ENCODE measurements at places on chromosomes 2 and 18.
A peak's percentile ranks its signal among the peaks of the same experiment; 100 is the strongest.

- no peak for DNase-seq
- H3K36me3 ChIP-seq: no peaks in the 10 kb centered on the region
- H3K27me3 ChIP-seq: peaks cover 12% of the 10 kb centered on the region
- no peaks in the 10 kb centered on the region for H3K4me1 ChIP-seq
- H3K27ac ChIP-seq: no peak overlapping the region
These were observed 72.2 kb upstream of the SLC4A10 start for GRCh38 chr2:161552015-161552414.

DNA sequence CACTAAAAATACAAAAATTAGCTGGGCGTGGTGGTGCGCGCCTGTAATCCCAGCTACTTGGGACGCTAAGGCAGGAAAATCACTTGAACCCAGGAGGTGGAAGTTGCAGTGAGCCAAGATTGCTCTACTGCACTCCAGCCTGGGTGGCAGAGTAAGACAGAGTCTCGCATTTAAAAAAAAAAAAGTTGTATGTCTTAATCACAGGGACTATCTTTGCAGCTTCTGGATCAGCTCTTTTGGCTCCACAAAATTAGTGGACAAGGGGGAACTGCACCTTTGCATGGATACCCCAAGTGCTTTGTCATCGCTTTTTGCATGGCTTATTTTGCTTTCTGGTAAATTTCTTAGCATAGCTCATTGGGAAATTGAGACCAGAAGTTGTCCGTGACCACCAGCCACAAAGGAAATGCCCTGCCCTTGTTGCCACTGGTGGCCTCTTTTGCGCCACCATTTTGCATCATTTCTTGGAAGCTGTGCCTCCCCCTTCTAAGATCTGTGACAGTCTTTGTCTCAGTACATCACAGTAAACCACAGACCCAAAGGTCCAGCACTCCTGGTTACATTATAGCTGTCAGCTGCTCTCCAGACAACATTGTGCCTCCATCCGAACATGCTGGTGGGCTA, 43.9 kb upstream of the PCBP1 start:
- H3K36me3 ChIP-seq: peaks cover 8% of the 10 kb centered on the region
- H3K27ac ChIP-seq: peak overlapping the region; percentile 84
- no peaks in the 10 kb centered on the region for H3K27me3 ChIP-seq
- DNase-seq: no peak
- H3K4me1 ChIP-seq: peaks cover 24% of the 10 kb centered on the region

- H3K27ac ChIP-seq: peak overlapping the region; percentile 87
- DNase-seq: no peak
- peaks cover 32% of the 10 kb centered on the region for H3K4me1 ChIP-seq
- H3K36me3 ChIP-seq: peaks cover 19% of the 10 kb centered on the region
- H3K4me3 ChIP-seq: peak overlapping the region; percentile 88
- no peaks in the 10 kb centered on the region for H3K27me3 ChIP-seq
These were observed 766 bp downstream of the MFF start for GRCh38 chr2:227325839-227326195.

- H3K4me1 ChIP-seq: no peaks in the 10 kb centered on the region
- no peaks in the 10 kb centered on the region for H3K36me3 ChIP-seq
- H3K27ac ChIP-seq: no peak overlapping the region
- no peak for DNase-seq
- no peak overlapping the region for H3K4me3 ChIP-seq
These were observed 113.0 kb upstream of the MAPRE2 start for GRCh38 chr18:34928088-34928753.

- H3K27me3 ChIP-seq: peaks cover 39% of the 10 kb centered on the region
- H3K27ac ChIP-seq: no peak overlapping the region
- H3K4me1 ChIP-seq: no peaks in the 10 kb centered on the region
- no peaks in the 10 kb centered on the region for H3K36me3 ChIP-seq
- H3K4me3 ChIP-seq: no peak overlapping the region
These were observed 151.2 kb downstream of the PRPF40A start for GRCh38 chr2:152565884-152566727.

DNA sequence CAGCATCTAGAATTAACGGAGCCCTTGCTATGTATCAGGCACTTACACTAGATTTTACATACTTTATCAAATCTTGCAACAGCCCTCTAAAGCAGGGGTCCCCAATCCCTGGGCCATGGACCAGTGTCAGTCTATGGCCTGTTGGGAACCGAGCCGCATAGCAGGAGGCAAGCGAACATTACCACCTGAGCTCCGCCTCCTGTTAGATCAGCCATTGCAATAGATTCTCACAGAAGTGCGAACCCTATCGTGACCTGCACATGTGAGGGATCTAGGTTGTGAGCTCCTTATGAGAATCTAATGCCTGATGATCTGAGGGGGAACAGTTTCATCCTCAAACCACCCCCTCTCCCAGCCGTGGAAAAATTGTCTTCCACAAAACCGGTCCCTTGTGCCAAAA, 13.4 kb downstream of the DNAJB2 start:
- no peak overlapping the region for H3K27ac ChIP-seq
- H3K4me1 ChIP-seq: peaks cover 19% of the 10 kb centered on the region
- H3K27me3 ChIP-seq: no peaks in the 10 kb centered on the region
- no peak for DNase-seq

DNA sequence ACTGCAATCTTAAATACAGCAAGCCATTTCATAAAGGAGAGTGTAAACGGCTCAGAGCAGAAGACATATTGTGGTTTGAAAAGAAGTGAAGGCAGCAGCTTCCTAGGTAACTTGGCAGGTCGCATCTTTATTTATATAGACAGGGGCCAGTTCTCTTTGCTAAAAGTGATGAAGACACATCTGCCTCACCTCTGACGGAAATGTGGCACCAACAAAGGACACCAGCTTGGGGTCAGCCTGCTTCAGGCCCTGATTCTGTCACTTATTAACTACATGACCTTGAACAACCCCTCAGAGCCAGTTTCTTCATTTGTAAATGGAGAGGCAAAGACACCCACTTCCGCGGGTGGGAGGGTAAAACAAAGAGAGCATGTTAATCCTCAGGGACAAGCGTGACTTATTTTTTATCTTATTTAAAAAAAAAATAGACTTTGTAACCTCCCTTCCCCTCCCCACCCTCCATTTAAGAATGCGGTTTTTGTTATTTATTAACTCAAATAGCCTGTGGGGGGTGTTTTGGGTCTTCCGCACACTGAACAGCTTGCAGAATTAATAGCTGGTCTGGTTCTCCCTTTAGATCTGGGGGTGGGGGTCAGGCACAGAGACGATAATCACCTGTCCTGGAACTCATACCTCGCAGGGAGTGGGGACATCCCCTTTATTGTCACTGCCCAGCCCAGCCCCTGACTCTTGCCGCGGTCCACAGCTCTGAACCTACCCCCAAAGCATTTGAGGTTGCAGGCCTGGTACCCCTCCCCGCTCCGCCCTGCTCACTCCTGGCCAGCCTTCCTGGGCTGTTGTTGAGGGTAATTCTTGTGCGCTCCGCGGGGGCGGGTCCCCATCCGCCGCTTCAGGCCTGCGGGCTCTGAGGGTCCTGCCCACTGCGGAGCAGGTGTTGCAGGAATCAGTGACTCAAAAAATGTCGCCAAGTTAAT, 64.2 kb upstream of the TMEM17 start:
- no peaks in the 10 kb centered on the region for H3K4me1 ChIP-seq
- H3K4me3 ChIP-seq: no peak overlapping the region
- H3K27me3 ChIP-seq: peaks cover 53% of the 10 kb centered on the region

GRCh38 chr2:61946666-61947065, 41.2 kb downstream of the COMMD1 start:
- no peak for DNase-seq
- H3K27ac ChIP-seq: no peak overlapping the region
- H3K36me3 ChIP-seq: peaks cover 3% of the 10 kb centered on the region
- no peaks in the 10 kb centered on the region for H3K4me1 ChIP-seq
- no peak overlapping the region for H3K4me3 ChIP-seq

GRCh38 chr2:59874971-59875755, 678.3 kb downstream of the BCL11A start:
- no peaks in the 10 kb centered on the region for H3K4me1 ChIP-seq
- H3K4me3 ChIP-seq: no peak overlapping the region
- no peaks in the 10 kb centered on the region for H3K36me3 ChIP-seq
- no peaks in the 10 kb centered on the region for H3K27me3 ChIP-seq
- H3K27ac ChIP-seq: no peak overlapping the region
- no peak for DNase-seq

DNA sequence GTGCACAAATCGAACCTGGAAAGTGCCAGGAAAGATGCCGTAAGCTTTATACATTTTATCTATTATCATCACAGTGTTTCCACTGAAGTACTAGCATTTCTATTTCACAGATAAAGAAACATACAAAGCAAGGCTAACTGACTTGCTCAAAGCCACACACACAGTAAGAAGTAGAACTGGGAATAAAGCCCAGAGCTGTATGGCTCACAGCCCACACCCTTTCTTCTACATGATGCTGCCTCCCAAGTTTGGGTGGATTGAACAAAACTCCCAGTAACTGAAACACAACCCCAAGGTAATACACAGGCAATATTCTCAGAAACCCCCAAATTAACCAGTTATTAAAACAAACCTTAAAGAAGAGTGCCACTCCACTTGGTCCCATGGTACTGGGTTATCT, 11.2 kb downstream of the SAP130 start:
- H3K4me1 ChIP-seq: no peaks in the 10 kb centered on the region
- no peaks in the 10 kb centered on the region for H3K27me3 ChIP-seq
- no peak overlapping the region for H3K4me3 ChIP-seq

- H3K4me1 ChIP-seq: no peaks in the 10 kb centered on the region
- no peaks in the 10 kb centered on the region for H3K36me3 ChIP-seq
- no peak overlapping the region for H3K4me3 ChIP-seq
- peaks cover 17% of the 10 kb centered on the region for H3K27me3 ChIP-seq
These were observed 3.5 kb upstream of the KCNE4 start for GRCh38 chr2:223048519-223048918.

DNA sequence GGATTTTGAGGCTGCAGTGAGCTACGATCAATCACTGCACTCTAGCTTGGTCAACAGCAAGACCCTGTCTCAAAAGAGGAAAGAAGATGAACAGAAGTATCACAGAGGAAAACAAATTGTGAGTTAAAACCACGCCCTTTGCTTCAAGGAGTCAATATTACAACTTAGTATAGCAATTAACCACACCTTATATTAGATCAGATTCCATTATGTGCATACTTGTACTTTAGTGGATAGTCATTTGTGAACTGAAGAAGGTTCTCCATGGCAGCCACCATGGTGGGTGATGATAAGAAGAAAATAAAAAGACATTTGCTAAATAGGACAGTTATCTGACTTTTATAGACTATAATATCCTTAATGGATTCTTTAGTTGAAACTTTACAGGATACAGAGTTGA, 72.3 kb upstream of the EFEMP1 start:
- DNase-seq: no peak
- H3K27ac ChIP-seq: no peak overlapping the region
- H3K36me3 ChIP-seq: no peaks in the 10 kb centered on the region
- no peaks in the 10 kb centered on the region for H3K4me1 ChIP-seq
- H3K27me3 ChIP-seq: no peaks in the 10 kb centered on the region

GRCh38 chr18:24220318-24220688, 81.4 kb downstream of the CABYR start:
- H3K4me3 ChIP-seq: no peak overlapping the region
- no peak overlapping the region for H3K27ac ChIP-seq
- DNase-seq: no peak
- H3K36me3 ChIP-seq: no peaks in the 10 kb centered on the region
- no peaks in the 10 kb centered on the region for H3K27me3 ChIP-seq
- no peaks in the 10 kb centered on the region for H3K4me1 ChIP-seq

- H3K36me3 ChIP-seq: no peaks in the 10 kb centered on the region
- H3K27me3 ChIP-seq: no peaks in the 10 kb centered on the region
- DNase-seq: no peak
- H3K4me1 ChIP-seq: no peaks in the 10 kb centered on the region
These were observed 1552.3 kb upstream of the SLC39A10 start for GRCh38 chr2:194104687-194105086.

- H3K36me3 ChIP-seq: peaks cover 9% of the 10 kb centered on the region
- H3K4me1 ChIP-seq: no peaks in the 10 kb centered on the region
- no peaks in the 10 kb centered on the region for H3K27me3 ChIP-seq
- H3K4me3 ChIP-seq: no peak overlapping the region
- H3K27ac ChIP-seq: no peak overlapping the region
These were observed 58.1 kb upstream of the OTX1 start for GRCh38 chr2:62992561-62992960.

DNA sequence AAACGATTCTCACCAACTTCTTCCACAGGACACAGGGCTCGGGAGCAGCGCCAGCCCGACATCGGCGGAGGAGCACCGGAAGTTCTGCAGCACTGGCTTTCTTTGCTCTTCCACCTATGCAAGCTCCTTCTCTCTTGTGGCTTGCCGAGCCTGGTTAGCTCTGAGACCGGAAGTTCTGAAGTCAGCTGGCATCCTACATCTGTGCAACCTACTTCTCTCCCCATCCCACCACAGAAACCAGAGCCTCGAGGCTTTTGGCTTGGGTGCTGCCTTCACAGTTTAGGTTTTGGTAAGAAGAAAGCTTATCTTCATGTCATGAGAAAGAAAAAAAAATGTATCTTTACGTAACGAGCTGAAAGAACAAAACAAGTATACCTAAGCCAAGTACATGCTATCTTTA, 111.7 kb downstream of the ANKRD44 start:
- peak; percentile 90 for DNase-seq
- no peaks in the 10 kb centered on the region for H3K27me3 ChIP-seq
- peaks cover 90% of the 10 kb centered on the region for H3K4me1 ChIP-seq
- peaks cover 24% of the 10 kb centered on the region for H3K36me3 ChIP-seq
- H3K4me3 ChIP-seq: peak overlapping the region; percentile 81
- H3K27ac ChIP-seq: peak overlapping the region; percentile 91

GRCh38 chr2:154289870-154290269, 408.6 kb upstream of the KCNJ3 start:
- H3K4me3 ChIP-seq: no peak overlapping the region
- no peaks in the 10 kb centered on the region for H3K4me1 ChIP-seq
- H3K27me3 ChIP-seq: no peaks in the 10 kb centered on the region
- DNase-seq: no peak

DNA sequence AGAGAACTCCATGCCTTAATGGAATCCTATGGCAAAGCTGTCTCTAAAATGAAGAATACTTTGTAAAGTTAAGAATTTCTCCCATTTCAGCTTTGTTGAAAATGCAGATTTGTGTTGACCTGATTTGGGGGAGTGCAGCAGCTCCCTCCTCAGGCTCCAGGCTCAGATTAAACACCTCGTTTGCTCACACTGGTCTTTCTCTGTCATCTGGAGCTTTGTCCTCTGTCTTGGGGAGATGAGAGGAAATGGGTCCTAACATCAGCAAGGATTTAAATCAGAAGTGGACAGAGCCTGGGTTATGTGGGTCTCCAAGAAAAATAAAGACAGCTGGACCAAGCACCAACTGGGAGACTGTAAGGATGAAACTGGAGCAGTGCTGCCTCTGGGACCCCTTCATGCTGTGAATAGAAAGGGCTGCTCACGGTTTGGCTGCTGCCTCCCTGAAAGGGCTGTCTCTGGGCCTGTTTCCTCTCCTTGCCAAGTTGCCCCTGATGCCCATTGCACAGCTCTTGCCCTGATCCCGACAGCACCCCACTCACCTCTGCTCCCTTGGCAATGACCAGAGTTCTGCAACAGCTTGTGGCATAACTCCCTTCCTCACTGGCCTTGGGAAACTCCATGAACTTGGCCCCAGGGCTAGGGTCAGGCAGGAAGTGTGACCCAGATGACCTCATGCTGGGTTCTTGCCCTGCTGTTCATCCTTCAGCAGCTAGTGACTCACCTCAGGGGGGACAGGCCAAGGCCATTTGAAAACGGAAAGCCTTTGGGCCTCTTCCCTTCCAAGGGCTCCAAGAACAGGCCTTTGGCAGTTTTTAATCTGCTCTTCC, 197.2 kb downstream of the CYP26B1 start:
- no peak overlapping the region for H3K4me3 ChIP-seq
- H3K36me3 ChIP-seq: peaks cover 2% of the 10 kb centered on the region
- DNase-seq: no peak
- H3K27ac ChIP-seq: no peak overlapping the region

Measured in central memory CD8-positive, alpha-beta T cell (primary cell).